ENCODE measurements at places on chromosomes 7 and 10.

GRCh38 chr10:3197348-3198003 is 24.9 kb upstream of the PITRM1 start:
- peak; percentile 34 for DNase-seq

- DNase-seq, result no peak
Observed at GRCh38 chr7:112874909-112875308, 84.7 kb upstream of the TMEM168 start.

DNA sequence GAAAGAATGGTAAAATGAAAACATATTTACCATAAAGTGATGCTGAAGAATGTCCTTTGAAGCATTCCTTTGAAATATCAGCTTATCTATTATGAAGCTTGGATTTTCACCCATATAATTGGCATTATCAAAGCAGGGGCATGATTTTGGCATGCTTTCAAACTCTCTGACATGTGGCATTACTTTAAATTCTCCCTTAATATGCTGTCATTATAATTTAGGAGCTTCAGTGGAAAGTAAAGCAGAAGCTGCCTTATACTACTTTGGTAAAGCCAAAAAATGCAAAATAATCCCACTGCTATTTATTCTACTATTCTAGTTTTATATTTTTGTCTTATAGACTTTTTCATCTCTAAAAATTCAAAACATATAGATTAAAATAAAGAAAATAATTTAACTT is 28.0 kb upstream of the HIBADH start:
- no peak for DNase-seq

GRCh38 chr10:103757531-103758293 is 97.7 kb downstream of the SH3PXD2A start:
- no peak for DNase-seq

DNA sequence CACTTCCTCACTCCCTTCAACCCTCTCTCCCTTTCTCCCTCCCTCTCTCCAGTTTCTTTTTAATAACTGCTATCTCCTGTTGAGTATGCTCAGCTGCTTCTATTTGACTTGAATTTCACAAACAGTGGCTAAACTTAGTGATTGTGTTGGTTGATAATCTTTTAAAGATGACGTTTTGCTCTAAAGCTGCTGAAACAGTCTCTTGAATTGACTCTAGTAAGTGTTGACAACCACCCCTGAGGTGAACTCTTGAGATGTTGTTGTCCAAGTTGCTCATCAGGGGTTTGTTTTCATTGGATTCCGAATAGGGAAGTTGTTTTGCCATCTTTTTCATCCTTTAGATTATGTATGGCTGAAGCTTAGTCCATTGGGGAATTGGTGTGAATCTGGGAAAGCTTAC is 176.2 kb downstream of the TWIST1 start:
- no peak for DNase-seq

DNA sequence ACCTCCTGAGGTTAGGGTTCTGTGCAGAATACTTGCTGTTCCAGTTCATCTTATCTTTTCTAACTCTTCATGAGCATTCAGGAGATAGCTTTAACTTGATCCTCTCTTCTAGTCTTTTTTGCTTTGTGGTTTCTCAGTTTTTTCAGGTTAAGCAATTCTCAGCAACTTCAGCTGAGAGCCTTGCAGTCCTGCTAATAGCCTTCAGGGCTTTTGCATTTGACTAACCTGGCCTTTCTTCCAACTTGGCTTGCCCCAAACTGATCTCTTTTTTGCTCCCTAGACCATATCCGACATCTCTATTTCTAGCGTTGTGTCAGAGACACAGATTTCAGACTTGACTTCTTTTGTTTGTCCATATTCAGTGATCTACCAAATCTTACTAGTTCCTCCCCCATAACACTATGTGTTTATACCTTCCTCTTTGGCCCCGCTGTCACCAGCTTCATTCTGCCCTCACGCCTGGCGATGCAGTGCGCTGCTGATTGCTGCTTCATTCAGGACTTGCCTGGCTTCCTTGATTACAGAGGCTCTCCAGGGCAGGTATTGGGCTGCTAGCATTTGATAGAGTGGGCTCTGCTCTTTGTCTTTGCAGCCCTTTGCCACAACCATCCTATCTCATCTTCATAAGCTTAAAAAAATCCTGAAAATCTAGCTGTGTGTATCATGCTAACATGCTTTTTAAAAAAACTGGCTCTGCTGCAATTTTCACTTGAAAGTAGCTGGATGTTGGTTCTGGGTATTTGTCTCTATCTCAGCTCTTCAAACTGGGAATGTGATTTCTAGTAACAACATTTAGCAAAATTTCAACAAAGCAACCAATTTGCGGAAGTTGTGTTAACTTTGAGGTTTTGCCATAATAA is 9.6 kb downstream of the CUL1 start:
- DNase-seq, result no peak

DNA sequence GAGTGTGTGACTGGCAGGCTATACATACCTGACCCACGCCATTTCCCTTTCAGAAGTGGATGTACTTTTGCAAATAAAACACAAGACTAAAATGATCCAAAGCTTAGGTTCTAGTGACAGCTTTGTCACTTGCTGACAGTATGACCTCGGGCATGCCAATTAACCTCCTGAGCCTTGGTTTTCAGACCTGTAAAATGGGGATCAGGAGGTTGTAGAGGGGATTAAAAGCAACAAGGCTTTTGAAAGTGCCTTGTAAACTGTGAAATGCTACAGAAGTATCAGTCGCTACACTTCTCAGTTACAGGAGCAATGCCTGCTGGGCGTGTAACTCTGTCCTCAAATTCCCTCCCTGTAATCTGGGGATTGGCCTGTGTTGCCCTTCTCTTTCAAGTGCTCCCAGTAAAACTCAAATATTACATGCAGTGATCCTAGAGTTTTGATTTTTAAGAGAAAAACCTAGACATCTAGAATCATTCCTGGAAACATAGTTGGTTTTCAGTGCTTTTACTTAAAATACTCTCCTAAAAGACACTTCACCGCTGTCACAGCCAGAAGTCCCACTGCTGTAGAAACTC is 8.8 kb upstream of the GRB10 start:
- no peak for DNase-seq

GRCh38 chr10:22026287-22026686 is 22.8 kb upstream of the DNAJC1 start:
- no peak for DNase-seq

GRCh38 chr10:35554461-35555056 is 50.6 kb upstream of the GJD4 start:
- DNase-seq, result no peak

- DNase-seq, result no peak
Observed at GRCh38 chr10:78266741-78267469, 233.2 kb downstream of the RPS24 start.

DNA sequence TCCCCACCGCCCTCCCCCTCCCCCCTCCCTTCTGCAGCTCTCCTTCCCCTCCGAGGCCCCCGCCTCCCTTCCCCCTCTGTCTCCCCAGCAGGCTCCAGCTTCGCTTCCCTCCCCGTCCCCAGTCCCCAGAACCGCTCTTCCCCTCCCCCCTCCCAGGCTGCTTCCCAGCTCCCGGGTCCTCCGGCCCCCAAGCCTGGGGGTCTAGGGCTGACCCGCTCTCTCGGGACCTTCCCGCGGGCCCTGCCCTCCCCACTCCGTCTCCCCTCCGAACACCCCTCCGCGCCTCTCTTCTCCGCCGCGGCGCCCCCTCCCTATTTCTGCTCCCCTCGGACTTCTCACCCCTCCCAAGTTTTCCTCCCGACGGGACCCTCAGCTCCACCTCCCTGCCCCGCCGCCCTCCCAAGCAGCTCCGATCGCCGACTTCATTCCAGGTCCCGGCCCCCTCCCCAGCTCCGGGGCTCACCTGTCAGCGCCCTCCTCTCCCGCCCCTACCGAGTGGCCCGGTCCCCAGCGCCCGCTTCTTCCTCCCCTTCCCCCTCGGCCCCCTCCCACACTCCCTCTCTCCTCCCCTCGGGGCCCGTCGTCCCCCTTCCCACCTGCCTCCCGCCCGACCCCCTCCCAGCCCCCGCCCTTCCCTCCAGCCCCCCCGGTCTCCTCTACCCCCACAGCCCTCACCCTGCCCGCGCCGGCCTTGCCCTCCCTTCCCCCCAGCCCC is 990 bp downstream of the ZNF467 start:
- no peak for DNase-seq

DNA sequence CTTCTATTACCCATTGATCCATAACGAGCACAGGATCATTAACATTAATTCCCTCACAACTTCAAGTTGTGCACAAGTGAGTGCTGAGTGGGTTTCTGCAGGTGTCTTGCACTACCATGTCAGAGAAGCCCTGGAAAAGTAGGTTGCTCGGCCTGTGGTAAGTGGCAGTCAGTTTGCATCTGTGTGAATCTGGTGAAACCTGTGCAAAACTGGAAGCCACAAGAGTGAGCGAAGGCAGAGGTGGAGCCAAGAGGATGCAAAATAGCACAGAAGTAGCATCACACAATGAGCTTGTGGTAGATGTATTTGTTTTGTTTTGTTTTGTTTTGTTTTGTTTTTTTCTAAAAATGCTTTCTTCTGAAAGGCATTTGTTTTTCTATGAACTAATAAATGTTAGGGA is 181.5 kb downstream of the THSD7A start:
- DNase-seq, result no peak

DNA sequence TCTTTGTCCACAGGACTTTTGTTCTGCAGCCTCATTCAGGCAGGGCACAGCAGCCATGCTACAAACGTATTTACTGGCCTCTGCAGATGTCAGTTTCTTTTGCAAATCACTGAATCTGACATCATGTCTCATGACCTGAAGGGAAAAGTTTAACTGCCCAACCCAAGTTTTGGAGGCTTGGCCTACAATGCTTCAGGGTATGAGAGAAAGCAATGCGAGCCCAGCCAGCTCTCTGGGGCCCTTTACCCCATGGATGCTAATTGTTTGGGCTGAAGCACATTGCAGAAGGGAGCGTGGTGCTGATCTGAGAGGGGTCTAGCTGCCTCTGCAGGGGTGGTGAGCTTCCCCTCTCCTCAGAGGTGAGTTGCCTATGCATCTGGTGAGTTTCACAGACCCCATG is 179.9 kb upstream of the CXCL12 start:
- DNase-seq, result no peak

- no peak for DNase-seq
Observed at GRCh38 chr10:130010653-130011052, 46.6 kb upstream of the EBF3 start.

GRCh38 chr10:130434446-130435385 is 298.5 kb downstream of the GLRX3 start:
- no peak for DNase-seq
